ENCODE measurements at places on chromosomes 4 and X.

- DNase-seq: no peak
Observed at GRCh38 chr4:3221184-3221494, 27.8 kb upstream of the MSANTD1 start.

GRCh38 chr4:104064646-104065577 is 345.1 kb upstream of the TACR3 start:
- DNase-seq: peak; percentile 61

- peak; percentile 68 for DNase-seq
Observed at GRCh38 chrX:53284684-53285447, 3.5 kb upstream of the IQSEC2 start.

DNA sequence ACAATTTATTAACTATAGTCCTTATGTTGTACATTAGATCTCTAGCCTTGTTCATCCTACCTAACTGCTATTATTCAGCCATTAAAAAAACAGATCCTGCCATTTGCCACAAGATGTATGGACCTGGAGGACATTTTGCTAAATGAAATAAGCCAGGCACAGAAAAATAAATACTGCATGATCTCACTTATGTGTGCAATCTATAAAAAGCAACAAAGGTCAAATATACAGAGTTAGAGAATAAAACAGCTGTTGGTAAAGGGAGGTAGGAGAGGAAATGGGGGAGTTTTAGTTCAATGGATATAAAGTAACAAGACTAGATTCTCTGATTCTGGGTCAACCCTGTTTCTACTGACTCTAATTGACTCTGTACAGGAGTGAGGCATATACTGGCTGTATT is 103.3 kb upstream of the FAM9C start:
- no peak for DNase-seq

DNA sequence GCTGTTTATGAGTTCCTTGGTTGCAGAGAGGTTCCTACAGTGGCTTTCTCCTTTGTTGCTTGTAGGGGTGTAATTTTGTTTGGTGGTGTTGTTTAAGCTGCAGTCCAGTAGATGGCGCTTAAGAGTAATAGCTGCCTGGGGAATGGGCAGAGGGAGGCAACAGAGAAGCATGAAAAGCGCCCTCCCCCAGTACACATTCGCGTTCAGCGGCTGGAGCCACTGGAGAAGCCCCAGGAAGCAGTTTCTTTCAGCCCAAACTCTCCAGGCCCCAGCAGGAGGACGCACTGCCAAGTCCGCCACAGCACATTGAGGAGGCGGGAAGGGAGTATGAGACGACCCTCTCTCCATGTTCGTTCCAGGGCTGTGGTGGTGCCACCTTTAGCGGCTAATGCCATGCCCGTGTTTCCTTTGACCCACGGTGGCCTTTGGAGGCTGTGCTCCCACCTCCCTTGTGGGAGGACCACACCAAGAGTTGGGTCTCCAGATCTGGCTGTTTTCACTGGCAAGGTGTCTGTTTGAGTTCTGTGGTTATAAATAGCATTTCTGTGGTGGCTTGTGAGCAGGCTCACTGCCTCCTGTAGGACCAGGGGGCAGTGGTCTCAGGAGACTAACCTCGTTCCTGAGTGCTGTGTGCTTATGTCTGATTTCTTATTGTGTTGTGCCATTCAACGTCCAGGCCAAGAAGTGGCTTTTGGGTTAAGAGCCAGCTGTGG is 252.3 kb downstream of the ARHGAP10 start:
- peak; percentile 83 for DNase-seq

All from H9 (cell line).